ENCODE measurements at places on chromosomes 5 and 9. TPM values are rescaled to one million over a fixed set of nuclear protein-coding genes. Genes with fewer than 3 reads are reported as not detected.

GRCh38 chr9:108743901-108744371 lies 111.8 kb downstream of the ACTL7B start:
- peak; percentile 16 for DNase-seq

Gene PWWP2A
- polyA plus RNA-seq = 8.7 TPM

DNA sequence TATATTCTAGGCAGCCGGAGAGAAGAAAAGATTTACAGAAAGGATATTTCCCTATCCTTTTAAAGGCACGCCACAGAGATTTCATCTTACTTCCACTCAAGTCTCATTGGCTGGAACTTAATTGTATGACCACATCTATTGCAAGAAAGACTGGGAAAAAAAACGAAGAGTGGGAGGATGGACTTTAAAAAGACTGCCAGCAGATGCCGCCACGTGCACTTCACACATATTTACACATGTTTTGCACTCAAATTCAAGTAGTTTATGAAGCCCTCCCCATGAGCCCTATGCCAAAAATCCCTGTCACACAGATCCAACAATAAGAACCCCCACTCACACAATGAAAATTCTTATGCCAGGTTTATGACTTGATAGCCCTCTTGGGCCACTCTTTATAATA lies 138.5 kb upstream of the TYRP1 start:
- no peak for DNase-seq

DNA sequence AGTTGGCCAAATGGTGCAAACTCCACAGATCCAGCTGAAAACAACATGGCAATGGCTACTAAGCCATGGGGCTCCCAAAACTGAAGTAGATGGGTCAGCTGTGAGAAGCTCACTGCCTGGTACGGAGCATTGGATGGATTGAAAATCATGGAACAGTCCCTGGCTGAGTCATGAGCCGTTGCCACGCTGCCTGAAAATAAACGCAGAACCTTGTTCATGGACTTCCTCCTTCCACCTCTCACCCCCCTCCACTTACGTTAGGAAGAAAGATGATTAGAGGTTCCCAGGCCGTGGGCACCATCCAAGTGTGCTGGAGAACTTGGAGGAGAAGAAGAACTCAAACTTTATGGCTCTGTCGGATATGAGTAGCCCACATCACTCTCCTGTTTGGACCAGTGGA lies 6.8 kb upstream of the DIPK1B start:
- no peak for DNase-seq

- no peak for DNase-seq
Measured at GRCh38 chr9:136691316-136692184, 4.3 kb upstream of the AGPAT2 start.

DNA sequence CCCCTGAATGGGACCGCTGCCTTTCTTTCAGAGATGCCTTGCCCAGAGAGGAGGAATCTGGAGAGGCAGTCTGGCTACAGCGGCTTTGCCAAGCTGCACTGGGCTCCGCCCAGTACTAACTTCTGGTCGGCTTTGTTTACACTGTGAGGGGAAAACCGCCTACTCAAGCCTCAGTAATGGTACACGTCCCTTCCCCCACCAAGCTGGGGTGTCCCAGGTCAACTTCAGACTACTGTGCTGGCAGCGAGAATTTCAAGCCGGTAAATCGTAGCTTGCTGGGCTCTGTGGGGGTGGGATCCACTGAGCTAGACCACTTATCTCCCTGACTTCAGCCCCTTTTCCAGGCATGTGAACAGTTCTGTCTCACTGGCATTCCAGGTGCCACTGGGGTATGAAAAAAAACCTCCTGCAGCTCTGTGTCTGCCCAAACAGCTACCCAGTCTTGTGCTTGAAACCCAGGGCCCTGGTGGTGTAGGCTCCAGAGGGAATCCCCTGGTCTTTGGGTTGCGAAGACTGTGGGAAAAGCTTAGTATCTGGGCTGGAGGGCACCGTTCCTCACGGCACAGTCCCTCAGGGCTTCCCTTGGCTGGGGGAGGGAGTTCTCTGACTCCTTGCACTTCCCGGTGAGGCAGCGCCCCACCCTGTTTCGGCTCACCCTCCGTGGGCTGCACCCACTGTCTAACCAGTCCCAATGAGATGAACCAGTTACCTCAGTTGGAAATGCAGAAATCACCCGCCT lies 171.2 kb downstream of the CWC27 start:
- DNase-seq = peak; percentile 56

DNA sequence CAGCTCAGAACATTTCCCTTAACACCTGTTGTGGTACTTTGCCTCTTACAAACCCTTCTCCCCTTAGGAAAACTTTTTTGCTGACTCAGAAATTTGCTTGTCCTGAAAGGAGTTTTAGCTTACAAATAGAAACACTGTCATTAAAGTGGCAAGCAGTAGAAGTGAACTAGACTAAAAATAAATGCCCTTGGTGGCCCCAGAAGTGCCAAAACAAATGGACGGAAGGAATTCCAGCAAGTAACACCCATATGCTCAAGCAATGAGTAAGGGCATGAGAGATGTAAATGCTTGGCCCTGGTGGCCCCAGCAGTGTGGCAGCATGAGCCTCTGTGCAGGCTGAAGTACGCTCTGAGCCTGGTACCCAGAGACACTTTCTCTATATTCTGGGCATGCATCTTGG lies 8.6 kb downstream of the VLDLR start:
- no peak for DNase-seq

Gene PTGR1
- 552 TPM for polyA plus RNA-seq

- no peak for DNase-seq
Measured at GRCh38 chr5:61000887-61001286, 55.9 kb downstream of the NDUFAF2 start.

- DNase-seq = no peak
Measured at GRCh38 chr5:153983885-153984284, 54.8 kb downstream of the FAM114A2 start.

- peak; percentile 91 for DNase-seq
Measured at GRCh38 chr5:149938279-149938678, 6.3 kb downstream of the PDE6A start.
